HS-27A (cell line): ENCODE measurements at places on chromosomes 2 and 18.

GRCh38 chr2:74031221-74031620, 46.5 kb downstream of the TET3 start:
- no peak for DNase-seq

DNA sequence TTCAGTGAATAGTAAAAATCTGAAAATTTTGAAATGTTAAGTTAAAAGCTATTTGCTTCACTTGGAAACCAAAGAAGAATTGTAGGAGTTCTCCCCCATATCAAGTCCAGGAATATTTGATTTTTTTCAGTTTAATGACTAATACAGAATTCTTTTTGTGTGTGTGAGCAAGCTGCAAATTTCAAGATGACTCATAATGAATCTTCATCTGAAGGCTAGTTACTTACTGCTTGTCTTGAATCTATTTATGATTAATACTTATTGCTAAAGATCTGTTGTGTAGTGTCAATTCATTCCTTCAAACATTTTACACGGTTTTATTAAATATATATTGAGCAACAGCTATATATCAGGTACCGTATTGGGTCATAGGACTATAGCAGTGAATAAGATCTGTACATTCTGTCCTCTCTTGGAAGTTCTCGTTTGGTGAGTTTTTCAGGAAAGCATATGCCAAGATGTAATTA, 47.8 kb upstream of the CAVIN2 start:
- DNase-seq: peak; percentile 46

- no peak for DNase-seq
Observed at GRCh38 chr2:168256448-168256847, 9.1 kb upstream of the STK39 start.

GRCh38 chr2:113876503-113877387, 13.1 kb upstream of the ACTR3 start:
- no peak for DNase-seq

- no peak for DNase-seq
Observed at GRCh38 chr18:61975526-61976326, 82.9 kb upstream of the RNF152 start.

DNA sequence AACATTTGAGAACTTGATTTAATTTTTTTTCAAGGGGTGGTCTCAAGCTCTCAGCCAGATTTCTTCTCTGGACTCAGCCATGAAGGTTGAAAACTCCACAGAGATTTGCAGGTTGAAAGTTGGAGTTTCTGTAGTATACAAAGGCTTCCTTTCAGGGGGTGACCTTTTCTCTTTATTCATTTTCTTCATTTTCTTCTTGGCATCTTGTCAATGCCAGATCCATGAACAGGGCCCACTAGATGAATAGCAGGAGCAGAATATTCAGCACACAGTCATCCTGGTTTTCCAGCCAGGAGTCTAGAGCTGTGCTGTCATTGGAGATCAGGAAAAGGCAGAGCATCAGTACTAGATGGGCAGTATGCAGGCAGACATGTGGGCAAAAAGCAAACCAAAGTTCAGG, 62.0 kb downstream of the INSIG2 start:
- no peak for DNase-seq

DNA sequence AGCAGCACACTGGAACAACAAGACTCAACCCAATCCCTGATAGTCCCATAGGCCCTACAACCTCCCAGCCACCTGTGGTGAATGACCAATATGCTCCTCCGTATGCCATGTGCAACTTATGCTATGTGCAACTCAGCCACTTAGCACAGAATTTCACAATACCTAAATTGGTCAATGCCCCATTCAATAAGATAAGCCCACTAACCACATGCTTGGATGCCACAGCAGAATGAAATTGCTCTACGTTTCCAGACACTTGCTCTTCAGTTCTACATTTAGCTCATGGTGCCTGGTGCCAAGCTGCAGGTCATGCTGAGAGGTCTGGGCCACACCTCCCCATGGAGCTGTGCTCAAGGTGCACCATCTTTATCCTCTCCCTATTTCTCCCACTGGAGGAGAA, 159.8 kb downstream of the EN1 start:
- no peak for DNase-seq

GRCh38 chr18:9712611-9713010, 4.5 kb downstream of the RAB31 start:
- DNase-seq: no peak

GRCh38 chr2:226295123-226295522, 504.5 kb downstream of the IRS1 start:
- no peak for DNase-seq

GRCh38 chr18:4232656-4233055, 222.5 kb downstream of the DLGAP1 start:
- DNase-seq: no peak

DNA sequence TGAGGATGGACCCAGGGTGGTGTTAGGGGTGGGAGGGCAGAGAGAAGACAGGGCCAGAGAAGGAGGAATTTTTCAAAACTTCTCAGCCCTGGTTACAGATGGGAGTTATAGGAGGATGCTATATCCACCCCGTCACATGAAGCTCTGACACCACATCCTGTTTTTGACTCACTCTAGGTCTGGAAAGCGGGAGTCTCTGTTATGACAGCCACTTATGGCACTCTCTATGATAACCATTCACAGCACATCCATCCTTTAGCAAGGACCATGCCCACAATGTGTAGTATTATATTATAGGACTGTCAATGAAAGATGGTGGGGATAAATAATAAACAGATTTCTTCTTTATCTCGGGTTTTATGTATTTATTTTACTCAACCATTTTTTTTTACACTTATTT, 461.2 kb downstream of the CDH2 start:
- DNase-seq: no peak
